AG10803 (cell line): ENCODE measurements at places on chromosomes 6 and 20.

- DNase-seq = no peak
These were observed 3.9 kb upstream of the ZNF831 start for GRCh38 chr20:59159493-59160376.

GRCh38 chr20:63567386-63568169 lies 6.5 kb downstream of the HELZ2 start:
- DNase-seq = no peak

GRCh38 chr6:144265390-144265789 lies 19.7 kb upstream of the UTRN start:
- DNase-seq = peak; percentile 45

GRCh38 chr20:64229507-64230061 lies 26.0 kb upstream of the PCMTD2 start:
- DNase-seq = no peak

GRCh38 chr6:20438462-20439070 lies 36.9 kb downstream of the E2F3 start:
- no peak for DNase-seq

DNA sequence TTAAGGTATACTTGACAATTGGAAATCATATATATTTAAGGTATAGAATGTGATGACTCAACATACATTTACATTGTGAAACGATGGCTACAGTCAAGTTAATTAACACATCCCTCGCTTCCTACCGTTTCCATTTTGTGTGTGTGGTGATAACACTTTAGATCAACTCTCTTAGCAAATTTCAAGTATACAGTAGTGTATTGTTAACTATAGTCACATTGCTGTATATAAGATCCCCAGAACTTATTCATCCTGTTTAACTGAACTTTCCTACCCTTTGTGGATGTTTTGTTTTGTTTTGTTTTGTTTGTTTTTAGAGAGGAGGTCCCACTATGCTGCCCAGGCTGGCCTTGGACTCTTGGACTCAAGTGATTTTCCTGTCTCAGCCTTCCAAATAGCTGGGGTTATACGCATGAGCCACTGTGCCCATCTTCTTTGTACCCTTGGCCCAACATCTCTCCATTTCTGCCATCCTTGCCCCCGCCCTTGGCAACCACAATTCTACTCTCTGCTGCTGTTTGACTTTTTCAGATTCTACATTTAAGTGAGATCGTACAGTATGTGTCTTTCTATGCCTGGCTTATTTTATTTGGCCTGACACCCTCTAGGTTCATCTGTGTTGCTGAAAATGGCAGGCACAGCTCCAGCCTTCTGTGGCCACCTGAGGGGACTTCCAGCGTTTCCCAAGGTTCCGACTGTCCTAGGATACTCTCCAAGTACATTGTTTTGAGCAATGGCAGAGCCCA lies 90.5 kb upstream of the SNX9 start:
- no peak for DNase-seq

DNA sequence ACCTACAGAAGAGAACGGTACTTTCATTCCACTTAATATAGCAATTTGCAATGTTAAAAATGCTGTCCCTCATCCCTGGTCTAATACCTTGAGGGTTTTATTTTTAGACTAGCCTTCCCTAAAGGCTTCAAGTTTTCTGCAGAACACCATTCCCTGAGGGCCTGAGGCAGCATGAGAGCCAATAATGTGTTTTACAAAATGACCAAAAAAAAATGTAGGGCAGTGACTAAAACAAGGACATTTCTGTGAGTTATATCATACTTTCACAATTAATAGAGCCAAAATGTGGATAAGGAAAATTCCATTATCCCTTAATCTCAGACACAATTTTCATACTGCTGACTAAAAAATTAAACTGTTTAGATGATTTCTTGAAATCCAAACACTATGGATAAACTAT lies 22.7 kb downstream of the GPR63 start:
- no peak for DNase-seq

GRCh38 chr6:159557031-159557430 lies 136.0 kb downstream of the SOD2 start:
- no peak for DNase-seq

- DNase-seq = no peak
These were observed 47.5 kb downstream of the TNFRSF21 start for GRCh38 chr6:47262231-47262630.

- peak; percentile 17 for DNase-seq
These were observed 107.7 kb upstream of the SCP2D1 start for GRCh38 chr20:18705910-18706309.

GRCh38 chr6:167979436-167980139 lies 17.9 kb upstream of the KIF25 start:
- no peak for DNase-seq

GRCh38 chr6:13635948-13636658 lies 21.0 kb downstream of the NOL7 start:
- no peak for DNase-seq

- DNase-seq = peak; percentile 45
These were observed 455.0 kb upstream of the GJE1 start for GRCh38 chr6:141677598-141678211.

- DNase-seq = no peak
These were observed 32.8 kb upstream of the HLA-C start for GRCh38 chr6:31304683-31305082.

- DNase-seq = peak; percentile 88
These were observed 77.7 kb upstream of the ZFP64 start for GRCh38 chr20:52269321-52269720.

DNA sequence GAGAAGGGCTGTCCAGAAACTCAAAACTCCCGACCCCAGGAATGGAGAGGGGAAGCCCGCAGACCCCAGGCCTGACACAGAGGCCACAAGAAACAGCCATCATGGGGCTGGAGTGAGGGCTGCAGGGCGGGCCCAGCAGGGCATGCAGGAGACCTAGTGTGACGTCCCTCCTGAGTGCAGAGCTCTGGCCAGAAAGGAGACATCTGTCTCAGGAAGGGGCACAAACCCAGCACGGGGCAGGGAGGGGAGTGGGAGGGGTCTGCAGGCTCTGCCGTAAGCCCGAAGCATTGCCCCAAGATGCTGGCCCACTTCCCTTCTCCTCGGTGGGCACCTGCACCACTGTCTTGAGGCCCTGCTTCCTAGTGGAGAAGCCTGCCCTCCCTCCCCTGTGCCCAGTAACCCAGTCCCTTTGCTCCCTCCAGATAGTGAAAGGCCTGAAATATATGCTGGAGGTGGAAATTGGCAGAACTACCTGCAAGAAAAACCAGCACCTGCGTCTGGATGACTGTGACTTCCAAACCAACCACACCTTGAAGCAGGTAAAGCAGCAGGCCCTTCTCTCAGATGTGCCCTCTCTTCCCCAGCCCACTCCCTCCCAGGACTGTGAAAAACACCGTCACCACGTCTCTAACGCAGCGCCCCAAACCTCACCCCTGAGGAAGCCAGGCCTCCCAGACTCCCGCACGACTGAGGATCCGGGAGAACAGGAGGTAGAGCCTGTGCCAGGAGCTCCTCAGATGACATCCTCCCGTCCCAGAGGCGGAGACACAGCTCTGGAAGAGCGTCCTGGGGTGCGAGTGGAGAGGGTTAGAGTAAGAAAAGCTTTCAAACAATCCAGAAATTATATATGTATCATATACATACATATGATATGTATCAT lies 9.7 kb downstream of the CST7 start:
- no peak for DNase-seq

- DNase-seq = no peak
These were observed 16.0 kb downstream of the CHMP4B start for GRCh38 chr20:33827109-33827508.

GRCh38 chr6:4664117-4664626 lies 112.0 kb upstream of the CDYL start:
- DNase-seq = peak; percentile 96

GRCh38 chr6:26027491-26028211 lies 59.6 kb upstream of the HFE start:
- DNase-seq = no peak

DNA sequence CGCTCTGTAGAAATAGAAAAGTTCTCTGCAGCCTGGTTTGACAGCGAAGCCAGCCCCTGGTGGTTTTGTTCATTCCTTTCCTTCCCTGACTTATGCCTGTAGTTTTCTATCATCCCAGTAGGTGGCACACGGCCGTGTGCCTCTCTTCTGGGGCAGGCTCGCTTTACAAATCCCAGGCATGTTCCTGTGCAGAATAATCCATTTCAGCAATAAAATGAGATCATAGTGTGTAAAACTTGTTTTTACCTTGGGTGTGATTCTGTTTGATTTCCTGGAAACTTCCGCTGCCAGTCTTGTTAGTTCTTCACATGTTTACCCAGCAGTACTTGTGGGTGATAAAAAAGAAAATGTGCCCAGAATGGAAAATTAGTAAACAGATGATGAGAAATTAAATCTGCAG lies 7.4 kb upstream of the INSM1 start:
- peak; percentile 60 for DNase-seq

DNA sequence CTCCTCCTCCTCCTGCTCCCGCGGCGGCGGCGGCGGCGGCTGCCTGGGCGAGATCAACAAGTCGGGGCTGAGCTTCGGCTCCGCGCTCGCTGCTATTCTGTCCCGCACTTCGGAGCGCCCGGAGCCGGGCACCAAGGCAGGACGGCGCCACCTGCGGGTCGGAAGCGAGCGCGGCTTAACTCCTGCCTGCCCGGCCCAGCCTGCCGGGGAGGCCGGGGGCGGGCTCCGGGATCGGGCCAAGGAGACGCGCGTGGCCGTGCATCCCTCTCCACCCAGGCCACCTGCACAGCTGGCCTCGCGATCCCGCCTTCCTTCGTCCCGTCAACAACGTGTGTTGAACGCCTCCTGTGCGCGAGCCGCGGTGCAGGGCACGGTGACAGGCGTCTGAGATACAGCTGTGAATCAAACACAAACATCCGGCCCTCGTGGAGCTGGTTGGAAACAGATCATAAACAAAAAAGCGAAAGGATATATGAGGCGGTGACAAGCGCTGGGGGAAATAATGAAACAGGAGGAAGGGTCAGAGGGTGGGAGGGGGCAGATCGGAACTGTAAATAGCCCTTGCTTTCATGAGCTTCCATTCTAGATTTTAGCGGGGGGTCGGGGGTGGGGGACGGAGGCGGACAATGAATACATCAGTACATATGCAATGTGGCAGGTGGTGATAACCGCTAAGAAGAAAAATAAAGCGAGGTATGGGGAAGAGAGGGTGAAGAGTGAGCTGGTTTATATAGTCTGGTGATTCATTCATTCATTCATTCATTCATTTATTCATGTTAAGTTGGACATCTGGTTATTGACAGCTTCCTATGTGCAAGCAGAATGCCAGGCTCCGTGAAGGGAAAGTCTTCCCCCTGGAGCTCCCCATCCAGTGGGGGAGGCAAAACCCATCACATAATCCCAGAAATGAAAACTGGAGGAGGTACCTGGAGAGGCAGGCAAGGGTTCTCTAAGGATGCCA lies 2.0 kb upstream of the KCNB1 start:
- DNase-seq = peak; percentile 72

GRCh38 chr6:101779051-101779844 lies 385.7 kb downstream of the GRIK2 start:
- peak; percentile 47 for DNase-seq

DNA sequence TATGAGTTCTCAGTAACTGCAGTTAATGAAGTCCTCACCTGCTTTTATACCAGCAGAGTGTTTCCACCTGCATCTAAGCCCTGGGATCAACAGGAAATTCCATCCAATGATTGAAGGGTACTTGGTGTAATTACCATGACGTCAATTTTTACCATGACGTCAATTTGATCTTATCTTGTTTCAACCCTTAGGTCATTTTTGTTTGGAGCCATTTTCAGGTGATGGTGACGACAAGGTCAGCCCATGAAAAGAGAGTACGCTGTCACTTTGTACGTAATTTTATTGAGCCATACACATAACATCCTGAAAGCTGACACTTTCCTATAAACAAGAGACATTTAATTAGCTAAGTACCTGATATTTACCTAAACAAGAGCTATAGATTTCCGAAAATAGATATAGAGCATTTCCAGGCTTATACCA lies at the start of gene CGA:
CGA (minus strand) TSS at position 20 of the 423 bp plus-strand sequence. CDS start 6,906 bp downstream, outside the sequence.
- no peak for DNase-seq

DNA sequence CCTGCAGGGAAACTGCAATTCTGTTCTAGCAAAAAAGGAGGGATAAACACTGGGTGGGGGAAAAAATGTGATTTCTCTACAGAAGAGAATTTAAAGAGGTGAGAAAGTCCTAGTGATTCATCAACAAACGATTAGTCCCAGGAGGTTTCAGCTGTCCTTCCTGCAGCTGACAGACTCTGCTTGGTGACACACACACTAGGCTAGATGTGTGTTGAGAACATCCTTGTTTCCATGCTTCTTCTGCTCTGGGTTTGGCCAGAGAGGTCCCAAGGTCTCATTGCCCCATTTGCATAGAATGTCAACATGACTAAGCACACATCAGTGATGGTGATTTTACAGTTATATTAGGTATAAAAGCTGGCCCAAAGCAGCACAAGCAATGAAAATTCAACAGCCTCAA lies 258.3 kb downstream of the NFATC2 start:
- DNase-seq = no peak

DNA sequence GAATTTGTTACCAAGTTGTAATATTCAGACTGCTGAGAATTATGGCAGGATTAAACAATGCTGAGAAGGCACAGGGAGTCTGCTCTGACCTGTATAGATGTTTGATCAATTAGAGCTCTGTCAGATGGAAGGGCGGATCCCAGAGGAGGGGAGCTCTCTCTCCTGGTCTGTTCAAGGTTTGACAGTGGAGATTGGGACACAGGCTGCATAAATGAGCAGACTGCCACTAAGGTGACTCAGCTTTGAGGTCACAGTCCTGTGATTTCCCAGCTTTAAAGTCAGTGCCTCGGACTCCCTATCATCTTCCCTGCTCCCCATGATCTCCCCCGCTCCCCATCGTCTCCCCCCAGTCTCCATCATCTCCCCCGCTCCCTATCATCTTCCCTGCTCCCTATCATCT lies 59.2 kb upstream of the SLC22A23 start:
- DNase-seq = no peak

- DNase-seq = peak; percentile 23
These were observed 12.8 kb downstream of the STK4 start for GRCh38 chr20:44979090-44979621.

DNA sequence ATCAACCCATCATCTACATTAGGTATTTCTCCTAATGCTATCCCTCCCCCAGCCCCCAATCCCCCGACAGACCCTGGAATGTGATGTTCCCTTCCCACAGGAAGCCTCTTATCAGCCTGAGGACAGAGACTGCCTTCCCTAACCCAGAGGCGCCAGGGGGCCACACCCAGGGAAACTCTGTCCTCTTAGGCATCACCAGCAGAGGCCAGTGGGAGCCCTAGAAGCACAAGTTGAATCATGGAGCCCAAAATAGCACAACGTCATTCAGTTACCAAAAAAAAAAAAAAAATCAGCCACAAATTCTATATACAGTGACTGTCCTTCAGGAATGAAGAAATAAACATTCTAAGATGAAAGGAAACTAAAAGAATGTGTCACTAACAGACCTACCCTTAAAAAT lies 625.7 kb downstream of the TFAP2A start:
- DNase-seq = peak; percentile 12

DNA sequence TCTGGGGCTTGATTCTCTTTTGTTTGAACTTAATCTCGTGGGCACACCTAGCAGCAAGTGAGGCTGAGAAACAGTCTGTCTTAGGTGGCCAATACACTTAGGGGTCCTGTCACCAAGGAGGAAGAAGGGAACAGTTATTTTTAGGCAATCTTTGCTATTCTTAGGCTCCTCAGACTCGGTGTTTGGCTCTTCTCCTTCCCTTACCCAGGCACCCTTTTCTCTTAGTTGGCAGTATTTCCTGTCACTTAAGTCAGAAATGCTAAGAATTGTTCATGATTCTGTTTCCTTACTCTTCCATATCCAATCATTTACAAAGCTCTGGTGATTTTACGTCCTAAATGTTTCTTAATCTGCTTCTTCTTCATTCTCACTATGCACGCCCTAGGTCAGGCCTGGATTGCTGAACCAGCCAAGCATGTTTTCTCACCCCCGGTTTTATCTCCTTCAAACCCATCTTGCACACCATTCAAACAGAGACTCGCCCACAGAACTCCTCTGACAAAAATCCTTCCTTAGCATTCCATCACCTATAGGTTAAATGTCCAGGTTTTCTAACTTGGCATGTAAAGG lies 45.2 kb upstream of the TMEM217 start:
- DNase-seq = no peak
